ENCODE measurements at places on chromosomes 4 and X.

- no peak for DNase-seq
These were observed 2349.0 kb upstream of the TENM3 start for GRCh38 chr4:179894066-179894778.

DNA sequence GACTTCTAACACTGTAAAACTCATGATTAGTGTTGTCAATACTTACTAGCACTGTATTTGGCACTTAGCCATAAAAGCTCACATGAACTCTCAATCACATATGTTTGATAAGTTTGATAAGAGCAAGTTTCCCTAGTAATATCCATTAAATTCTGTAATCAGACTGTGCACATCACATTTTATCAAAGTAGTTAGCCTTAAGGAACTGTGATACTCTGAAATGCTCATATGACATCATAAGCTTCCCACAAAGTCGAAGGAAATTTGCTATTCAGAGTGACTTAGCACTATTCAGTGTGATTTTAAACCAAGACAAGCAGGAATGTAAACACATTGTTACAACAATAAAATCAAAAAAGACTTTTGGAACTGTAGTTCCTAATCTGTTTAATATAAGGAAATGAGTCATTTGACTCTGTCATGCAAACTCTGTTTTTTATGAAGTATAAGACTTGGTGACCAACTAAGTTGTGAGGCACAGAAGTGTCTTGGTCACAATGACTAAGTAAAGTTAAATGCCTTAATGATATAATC, 6.7 kb downstream of the SLC7A11 start:
- no peak for DNase-seq

GRCh38 chrX:144849141-144849540, 398.2 kb upstream of the SPANXN1 start:
- DNase-seq = no peak

DNA sequence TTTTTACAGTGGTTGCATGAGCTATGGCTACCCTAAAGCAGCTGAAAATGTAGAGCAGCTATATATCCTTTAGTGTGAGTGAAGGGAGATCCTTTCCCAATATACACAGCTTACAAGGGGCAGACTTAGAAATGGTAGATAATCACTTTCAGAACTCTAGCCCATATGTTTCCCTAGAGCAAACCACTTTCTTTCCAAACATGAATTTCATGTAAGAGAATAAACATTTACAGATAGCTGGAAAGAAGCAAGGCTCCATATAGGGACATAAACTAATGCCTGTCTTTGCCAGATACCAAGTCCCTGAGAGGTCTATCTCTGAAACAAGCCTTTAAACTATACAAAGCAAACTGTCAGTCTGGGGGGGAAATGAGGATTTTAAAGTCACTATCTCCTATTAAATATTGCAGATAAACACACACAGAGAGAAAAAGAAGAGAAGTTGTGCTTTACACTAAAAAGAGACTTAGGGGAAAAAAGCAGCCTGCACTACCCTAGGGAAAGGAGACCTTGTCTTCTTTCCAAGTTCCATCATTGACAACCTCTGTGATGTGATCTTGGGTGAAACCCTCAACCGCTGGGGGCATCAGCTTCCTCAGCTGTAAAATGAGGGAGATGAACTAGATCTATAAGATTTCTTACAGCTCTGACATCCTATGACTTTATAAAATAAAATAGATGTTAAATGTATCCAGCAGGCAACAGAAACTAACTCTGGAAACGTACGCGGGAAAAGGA, 73.6 kb downstream of the TMEM156 start:
- no peak for DNase-seq

DNA sequence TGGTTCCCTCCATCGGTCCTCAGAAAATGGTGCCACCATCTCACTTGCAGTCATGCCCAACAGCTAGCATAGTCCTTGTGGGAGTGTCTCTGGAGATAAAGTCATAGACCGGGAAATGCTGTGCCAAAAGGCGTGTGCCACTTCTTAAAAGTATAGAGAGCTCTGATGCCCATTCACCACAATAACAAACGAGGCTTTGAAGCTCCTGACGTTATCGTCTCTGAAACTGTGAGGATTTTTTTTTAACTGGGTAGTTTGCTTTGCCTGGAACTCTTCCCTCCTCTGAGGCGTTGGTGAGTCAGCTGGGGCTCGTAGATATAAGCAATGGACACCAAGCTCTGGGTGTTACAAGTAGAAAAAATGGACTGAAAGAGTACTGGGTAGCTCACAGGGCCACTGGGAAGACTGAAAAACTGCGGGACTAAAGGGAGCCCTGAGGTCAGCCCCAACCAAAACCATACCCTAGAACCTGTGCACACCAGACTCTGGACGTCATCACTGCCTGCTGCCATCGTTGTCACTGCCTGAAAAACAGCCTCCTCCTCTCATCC, 89.4 kb upstream of the TRIM2 start:
- no peak for DNase-seq

GRCh38 chrX:11209798-11210414, 83.3 kb upstream of the AMELX start:
- no peak for DNase-seq

DNA sequence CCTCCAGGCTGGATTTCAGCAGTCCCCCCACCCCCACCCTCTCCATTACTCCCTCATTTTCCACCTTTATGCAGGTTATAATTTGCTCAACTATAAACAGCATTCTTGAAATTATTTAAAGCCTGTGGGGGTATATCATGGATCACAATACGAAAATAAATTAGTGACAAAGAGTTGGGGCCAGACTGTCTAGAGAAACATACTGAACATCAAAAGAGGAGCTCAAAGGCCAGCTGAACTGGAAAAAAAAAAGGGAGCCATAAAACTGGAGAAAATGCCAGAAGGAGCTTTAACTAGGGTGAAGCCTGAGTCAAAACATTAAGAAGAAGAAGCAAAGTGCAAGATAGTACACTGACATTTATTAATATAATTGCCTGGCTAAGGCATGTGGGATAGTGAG, 137.8 kb downstream of the ANTXR2 start:
- DNase-seq = no peak

GRCh38 chr4:81635739-81636138, 164.0 kb upstream of the RASGEF1B start:
- DNase-seq = peak; percentile 34

DNA sequence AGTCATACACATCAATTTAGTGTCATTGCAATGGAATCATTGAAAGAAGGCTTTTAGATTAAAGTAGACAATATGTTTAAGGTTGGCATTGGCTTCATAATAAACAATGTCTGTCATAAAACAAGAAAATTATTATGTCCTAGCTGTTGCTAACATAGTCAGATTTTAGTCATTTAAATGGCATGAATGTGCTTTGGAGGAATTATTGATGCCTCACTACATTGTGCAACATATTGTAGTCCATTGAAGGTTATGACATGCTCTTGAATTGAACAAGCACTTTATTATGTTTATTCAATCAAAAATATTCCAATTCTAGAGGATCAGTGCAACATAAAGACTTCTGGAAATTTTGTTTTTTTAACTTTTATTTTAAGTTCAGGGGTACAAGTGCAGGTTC, 489.8 kb upstream of the AMOT start:
- no peak for DNase-seq

DNA sequence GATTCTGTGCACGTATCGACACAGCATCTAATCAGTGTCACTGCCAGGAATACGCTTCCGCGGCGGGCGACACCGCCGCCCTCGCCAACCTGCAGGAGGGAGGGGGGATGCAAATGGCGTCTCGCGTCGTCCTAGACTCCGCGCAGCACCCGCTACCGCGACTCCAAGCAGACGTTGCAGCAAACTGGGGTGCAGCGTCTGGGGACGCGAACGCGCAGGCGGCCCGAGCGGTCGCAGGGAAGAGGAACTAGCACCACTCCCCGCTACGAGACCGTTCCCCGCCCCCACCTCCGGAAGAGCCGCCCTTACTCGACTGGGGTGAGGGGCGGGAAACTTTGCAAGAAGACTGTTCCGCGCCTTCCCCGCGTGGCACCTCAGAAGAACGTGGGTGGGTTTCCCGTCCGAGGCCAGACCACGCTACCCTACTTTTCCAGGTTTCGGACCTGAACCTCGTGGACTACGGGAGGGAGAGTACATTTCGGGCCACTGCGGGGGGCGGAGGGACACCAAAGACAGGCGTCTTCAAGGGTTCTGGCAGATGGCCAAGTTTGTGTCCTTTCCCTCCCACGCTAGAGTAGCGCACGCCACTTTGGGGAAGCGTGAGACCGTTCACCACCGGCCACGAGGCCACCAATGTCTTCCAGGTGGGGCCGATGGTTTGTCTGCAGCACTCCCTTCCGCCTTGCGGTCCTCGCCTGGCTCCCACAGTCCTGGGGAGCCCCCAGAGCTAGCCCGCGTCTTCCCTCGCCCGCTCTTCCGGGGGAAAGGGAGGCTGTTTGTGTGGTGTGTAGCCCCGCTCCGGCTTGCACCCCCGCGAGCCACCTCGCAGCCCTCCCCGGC, 78.0 kb upstream of the BCOR start:
- peak; percentile 59 for DNase-seq

DNA sequence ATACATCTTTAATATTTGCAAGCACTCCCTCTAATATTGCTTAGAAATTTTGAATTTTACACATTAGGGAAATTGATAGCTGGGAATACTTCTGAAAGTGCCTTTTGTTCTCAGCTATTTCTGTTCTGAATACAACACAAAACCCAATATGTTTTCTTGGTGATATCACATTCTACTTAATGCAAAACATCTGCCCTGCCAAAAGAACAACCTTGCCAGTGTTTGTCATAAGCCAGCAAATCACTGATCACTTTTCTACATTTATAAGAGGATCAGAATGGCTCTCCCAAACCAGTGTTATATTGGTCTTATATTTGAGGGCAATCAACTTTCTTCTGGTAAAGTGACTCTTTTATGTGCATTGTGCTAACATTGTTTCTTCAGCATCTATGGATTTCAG, 126.8 kb upstream of the APOOL start:
- no peak for DNase-seq

DNA sequence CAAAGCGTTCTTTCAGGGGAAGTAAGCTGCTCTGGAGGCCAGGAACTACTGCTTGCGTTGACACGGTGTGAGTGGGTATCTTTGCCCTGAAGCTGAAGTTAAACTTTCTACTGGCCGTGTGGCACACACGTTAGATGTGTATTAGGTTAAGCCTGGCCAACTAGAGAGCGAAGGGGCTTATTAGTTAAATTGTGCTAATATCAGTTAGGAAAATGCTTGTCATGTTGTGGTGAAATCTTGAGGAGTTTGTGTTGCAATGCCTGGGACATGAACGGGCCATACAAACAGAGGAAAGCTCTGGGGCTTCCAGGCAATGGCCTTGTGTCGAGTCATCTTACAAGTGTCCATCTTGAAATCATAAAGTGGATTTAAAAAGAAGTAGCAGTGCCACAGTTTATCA, 62.6 kb downstream of the NSUN7 start:
- DNase-seq = no peak

GRCh38 chr4:21811565-21811964, 137.0 kb downstream of the KCNIP4 start:
- no peak for DNase-seq

GRCh38 chrX:110317061-110317819, 645 bp downstream of the AMMECR1 start:
- no peak for DNase-seq

DNA sequence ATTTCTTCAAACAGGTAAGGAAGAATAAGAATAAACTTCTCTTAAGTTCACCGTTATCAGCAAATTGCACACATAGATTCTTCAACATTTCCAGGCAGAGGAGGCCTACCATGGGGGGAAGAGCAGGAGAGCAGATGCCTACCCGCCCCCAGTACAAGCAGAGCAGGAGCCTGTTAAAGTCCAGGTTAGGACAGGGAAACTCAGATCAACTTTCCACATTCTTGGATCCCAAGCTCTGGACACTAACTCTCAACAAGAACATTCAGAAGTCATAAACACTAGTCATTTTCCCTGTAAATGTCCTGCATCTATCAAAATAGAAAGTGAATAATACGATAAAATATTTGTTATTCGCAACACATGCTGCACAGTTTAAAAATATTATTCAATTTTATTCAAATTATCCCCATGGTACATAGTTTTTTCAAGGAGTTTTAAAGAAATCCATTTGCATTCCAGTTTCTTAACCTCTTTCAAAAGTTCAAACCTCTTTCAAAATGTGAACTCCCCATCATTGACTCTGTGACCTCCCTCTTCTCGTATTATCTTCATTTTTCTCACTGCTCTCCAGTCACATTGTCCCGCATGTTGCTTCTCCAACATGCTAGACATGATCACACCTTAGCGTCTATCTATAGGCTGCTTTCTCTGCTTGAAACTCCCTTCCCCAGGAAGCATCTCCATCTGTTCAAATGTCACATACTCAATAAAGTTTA, 185.2 kb upstream of the NEIL3 start:
- no peak for DNase-seq

GRCh38 chr4:108902769-108903168, 139.9 kb upstream of the ETNPPL start:
- no peak for DNase-seq

- no peak for DNase-seq
These were observed 324.1 kb downstream of the OPHN1 start for GRCh38 chrX:68109162-68109561.

- no peak for DNase-seq
These were observed 223.1 kb downstream of the CLCN4 start for GRCh38 chrX:10379878-10380277.

DNA sequence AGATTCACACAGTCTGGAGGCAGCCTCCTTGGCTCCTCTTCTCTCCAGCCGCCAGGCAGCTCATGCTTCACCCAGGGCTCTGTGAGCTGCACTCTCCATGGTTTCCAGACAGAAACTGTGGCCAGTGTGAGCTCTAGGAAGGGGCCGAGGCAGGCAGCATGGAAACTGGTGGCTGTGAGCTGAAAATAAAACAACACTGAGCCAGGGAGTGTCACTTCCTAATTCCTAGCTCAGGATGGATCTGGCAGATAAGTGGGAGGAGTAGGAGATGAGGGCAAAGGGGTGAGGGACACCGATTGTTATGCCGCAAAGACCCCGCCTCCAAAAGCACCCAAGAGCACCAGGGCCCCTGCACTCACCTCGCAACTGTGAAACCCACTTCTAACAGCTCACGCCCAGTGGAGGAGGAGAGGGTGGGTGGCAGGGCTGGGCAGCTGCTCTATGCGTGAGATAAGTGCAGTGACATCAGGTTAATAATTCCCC, 69.8 kb downstream of the FHDC1 start:
- DNase-seq = no peak

- DNase-seq = no peak
These were observed 21.1 kb downstream of the FAM47E start for GRCh38 chr4:76272582-76272981.

- peak; percentile 79 for DNase-seq
These were observed 64.9 kb upstream of the SCOC start for GRCh38 chr4:140308366-140309123.

- peak; percentile 47 for DNase-seq
These were observed 3.7 kb upstream of the NR3C2 start for GRCh38 chr4:148445860-148446330.

- DNase-seq = no peak
These were observed 92.7 kb upstream of the IL15 start for GRCh38 chr4:141543706-141544105.

DNA sequence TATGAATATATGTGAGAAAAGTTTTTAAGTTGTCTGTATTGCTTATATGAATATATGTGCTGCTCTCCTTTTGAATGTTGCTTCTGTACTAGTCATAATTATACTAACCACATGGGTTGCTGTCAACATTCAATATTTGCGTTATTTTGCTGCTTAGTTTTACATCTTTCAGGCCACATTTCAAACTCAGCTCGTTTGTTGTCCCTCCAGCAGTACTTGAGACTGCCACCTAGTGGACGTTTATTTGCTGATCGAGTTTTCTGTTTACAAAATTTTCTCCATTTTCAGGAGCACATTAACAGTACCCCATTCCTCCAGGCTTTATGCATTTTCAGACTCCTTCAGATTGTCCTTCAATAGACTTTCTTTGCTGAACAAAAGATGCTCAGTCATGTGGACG, 75.8 kb downstream of the NUDT11 start:
- DNase-seq = peak; percentile 5

- DNase-seq = no peak
These were observed 13.9 kb upstream of the HEPH start for GRCh38 chrX:66150163-66150562.

Measured in putamen (tissue), 1 donor.